ENCODE measurements at places on chromosomes 1 and 21.

- no peak for DNase-seq
Observed at GRCh38 chr1:36253161-36253862, 29.1 kb downstream of the THRAP3 start.

- DNase-seq, result no peak
Observed at GRCh38 chr1:54300401-54300800, 100.4 kb downstream of the MRPL37 start.

GRCh38 chr21:45381036-45381787 is 23.8 kb upstream of the COL18A1 start:
- no peak for DNase-seq

DNA sequence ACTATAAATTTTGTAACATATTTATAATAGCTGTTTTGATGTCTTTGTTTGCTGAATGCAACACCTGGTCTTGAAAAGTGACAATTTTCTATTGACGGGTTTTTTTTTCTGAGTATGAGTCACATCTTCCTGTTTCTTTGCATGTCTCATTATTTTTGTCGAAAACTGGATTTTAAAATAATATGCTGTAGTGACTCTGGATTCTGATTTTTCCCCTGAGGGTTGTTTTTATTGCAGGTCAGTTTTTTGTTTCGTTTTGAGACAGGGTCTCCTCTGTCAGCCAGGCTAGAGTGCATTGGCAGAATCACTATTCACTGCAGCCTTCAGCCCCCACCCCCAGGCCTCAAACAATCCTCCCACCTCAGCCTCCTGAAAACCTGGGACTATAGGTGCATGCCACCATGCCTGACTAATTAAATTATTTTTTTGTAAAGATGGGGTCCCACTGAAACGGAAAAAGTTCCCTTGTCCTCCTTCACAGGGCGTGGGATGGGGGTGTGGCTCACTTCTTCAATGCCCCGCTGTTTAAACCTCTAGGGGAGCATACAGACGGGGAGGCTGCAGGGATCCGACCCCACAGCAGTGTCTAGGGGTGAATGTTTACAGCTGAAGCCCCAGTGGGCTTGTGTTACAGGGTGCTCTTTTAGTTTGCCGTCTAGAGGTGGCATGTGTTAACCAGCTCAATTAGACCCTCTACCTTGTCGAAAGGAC is 11.3 kb upstream of the PPIE start:
- no peak for DNase-seq

GRCh38 chr1:66250478-66250877 is 283.5 kb upstream of the SGIP1 start:
- no peak for DNase-seq

- no peak for DNase-seq
Observed at GRCh38 chr1:68703921-68704354, 207.1 kb upstream of the DEPDC1 start.

- no peak for DNase-seq
Observed at GRCh38 chr1:32765570-32766327, 51.4 kb downstream of the YARS1 start.

DNA sequence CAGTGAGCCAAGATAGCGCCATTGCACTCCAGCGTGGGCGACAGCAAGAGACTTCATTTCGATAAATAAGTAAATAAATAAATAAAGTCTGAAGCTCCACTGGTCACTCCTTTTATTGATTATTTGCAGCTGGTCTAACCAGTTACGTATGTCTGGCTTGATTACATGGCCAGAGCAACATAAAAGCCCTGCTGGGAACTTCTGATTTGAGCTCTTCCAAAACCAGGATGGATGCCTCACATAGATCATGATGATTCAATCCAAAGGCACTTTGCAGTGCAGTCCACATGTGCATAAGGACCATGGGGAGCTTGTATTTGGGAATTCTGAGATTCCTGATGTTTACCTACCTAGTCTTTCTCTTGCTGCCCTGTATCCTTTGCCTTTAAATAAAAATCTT is 24.0 kb downstream of the NSUN4 start:
- DNase-seq, result no peak

DNA sequence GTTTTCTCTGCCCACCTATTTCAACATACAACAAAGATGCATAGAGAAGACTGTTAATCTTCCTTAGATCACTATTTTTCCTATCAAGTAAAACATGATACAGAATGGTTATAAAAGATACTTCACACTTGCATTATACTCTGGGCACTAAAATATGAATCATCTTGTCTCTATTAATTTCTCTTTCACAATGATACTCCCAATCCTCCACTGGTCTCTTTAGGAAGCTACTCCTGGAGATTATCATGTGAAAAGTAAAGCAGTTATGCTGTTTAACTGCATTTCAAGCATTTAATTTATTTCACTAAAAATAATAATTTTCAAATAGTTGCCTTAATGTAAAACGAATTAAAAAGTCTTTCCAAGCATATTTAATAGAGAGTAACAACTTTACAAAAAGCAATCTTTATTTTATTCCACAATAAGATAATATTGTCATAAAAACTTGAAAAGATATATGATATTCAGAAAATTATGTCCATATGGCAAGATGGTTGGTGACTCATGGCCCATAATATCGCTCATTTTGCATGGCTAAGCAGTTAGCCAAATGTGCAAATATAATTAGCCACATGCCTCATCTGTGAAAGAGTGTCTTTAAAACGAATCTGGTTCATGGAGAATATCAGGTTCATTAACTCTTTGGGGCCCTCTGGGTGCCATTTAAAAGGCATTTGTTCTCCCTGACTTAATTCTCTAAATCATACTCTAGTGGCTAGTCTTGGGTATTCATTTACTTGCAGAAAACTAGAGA is 1569.0 kb upstream of the B3GALT2 start:
- no peak for DNase-seq

Measured in stimulated activated CD4-positive, alpha-beta T cell treated with anti-CD3 and anti-CD28 coated beads, TNF-alpha, amount 100 ng/mL, for 1 hour (primary cell).